NCI-H69 (cell line): ENCODE measurements at places on chromosomes 16 and 17.

GRCh38 chr17:1793447-1793806 lies 31.6 kb downstream of the SERPINF1 start:
- peak; percentile 75 for DNase-seq

GRCh38 chr16:82715833-82716232 lies 89.1 kb downstream of the CDH13 start:
- no peak for DNase-seq

DNA sequence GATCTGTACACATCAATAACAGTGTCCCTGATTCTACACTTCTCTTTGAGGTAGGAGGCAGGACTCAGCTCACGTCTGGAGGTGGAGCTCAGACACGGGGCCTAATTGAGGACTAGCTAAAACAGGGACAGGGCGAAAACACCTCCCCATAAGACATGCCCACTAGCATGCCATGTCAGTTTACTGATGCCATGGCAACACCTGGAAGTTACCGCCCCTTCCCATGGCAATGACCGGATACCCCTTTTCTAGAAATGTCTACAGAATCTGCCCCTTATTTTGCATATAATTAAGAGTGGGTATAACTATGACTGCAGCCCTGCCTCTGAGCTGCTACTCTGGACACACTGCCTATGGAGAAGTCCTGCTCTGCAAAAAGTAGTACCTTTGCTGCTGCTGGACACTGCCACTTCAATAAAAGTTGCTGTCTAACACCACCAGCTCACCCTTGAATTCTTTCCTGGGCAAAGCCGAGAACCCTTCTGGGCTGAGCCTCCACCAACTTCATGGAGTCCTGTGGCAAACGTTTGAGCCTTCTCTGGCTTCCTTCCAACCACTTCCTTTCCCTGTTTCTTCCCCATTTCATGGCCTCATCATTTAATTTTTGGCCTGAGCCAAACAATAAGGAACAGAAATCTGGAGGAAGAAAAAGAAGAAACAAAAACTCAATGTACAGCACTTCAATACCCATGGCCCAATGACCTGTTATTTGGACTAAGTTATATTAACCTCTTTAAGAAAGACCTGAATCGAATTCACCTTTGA lies 21.0 kb downstream of the PHB1 start:
- DNase-seq, result no peak

GRCh38 chr17:651596-651995 lies 63.0 kb downstream of the VPS53 start:
- no peak for DNase-seq

- DNase-seq, result no peak
These were observed 13.2 kb downstream of the DDX42 start for GRCh38 chr17:63786971-63787711.

GRCh38 chr17:55356434-55357328 lies 65.0 kb downstream of the MMD start:
- peak; percentile 78 for DNase-seq

- no peak for DNase-seq
These were observed 6.8 kb downstream of the MEAK7 start for GRCh38 chr16:84497418-84498222.

- no peak for DNase-seq
These were observed 78.1 kb upstream of the ZFHX3 start for GRCh38 chr16:73125850-73126524.

- DNase-seq, result no peak
These were observed 7.3 kb downstream of the SPATA2L start for GRCh38 chr16:89693931-89694783.

DNA sequence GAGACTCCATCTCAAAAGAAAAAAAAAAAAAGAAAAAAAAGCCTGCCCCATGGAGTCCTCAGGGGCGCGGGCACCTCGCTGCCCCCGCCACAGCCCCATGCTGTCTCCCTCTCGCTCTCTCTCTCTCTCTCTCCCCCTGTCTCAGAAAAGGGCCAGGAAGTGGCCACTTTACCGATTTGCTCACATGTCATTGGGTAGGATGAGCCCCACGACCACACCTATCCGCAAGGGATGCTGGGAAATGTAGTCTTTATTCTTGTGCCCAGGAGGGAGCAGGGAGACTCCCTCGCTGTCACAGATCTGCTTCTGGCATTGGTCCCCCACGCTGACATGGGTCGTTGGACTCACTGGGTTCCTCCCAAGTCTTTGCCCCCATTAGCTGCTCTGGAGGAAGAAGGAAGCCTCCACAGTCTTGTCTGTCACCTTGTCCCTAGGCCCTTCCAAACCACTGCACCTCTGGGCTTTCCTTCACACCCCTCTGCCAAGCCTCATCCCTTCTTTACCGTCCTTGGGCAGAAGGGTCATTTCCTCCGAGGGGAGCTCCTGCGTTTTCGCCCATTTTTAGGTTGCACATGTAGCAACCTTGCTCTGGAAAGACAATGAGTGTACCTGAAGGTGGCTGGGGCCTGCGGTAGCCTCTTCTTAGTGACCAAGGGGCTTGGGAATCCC lies 6.9 kb upstream of the GJD3 start:
- no peak for DNase-seq

GRCh38 chr17:41329279-41329948 lies 13.9 kb upstream of the KRTAP17-1 start:
- DNase-seq, result peak; percentile 60
